Femur (tissue), 1 donor: ENCODE measurements at places on chromosomes 2 and 18.

GRCh38 chr2:199543606-199544172, 86.0 kb upstream of the SATB2 start:
- DNase-seq, result no peak

DNA sequence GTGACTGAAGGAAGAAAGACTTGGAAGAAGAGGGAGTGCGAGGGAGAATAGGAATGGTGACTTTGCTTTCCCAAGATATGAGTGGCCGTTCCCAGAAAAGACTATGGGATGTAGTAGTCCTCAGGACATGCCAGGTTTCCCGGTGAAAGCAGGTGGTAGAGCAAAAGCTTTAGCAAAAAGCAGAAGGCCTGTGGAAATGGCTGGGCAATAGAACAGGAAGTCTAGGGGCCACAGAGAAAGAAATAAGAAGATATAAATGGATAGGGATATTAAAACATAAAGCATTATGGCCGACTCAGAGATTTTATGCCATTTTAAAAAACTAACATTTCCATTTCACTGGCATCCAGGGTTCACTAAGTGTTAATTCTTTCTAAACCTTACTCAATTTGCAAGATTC, 1.2 kb upstream of the SERPINB13 start:
- no peak for DNase-seq

DNA sequence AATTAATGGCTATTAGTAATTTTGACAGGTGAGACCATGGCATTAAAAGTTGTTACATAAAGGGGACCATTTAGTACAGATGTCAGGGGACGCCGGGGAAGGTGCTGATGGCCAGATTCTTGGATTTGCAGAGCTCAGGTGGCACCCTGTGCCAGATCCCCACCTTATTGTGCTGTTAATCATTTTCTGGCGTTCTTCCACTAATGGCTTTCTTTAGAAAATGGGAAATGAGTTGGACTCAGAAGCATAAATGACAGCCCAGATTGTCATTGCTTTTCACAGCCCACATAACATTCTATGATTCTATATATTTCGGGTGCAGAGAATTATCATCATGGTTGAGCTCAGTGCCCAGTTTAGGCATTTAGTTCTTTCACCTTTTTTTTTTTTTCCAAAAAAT, 257.2 kb upstream of the TCF4 start:
- no peak for DNase-seq

- DNase-seq, result no peak
Observed at GRCh38 chr18:72460210-72460680, 83.9 kb downstream of the CBLN2 start.

DNA sequence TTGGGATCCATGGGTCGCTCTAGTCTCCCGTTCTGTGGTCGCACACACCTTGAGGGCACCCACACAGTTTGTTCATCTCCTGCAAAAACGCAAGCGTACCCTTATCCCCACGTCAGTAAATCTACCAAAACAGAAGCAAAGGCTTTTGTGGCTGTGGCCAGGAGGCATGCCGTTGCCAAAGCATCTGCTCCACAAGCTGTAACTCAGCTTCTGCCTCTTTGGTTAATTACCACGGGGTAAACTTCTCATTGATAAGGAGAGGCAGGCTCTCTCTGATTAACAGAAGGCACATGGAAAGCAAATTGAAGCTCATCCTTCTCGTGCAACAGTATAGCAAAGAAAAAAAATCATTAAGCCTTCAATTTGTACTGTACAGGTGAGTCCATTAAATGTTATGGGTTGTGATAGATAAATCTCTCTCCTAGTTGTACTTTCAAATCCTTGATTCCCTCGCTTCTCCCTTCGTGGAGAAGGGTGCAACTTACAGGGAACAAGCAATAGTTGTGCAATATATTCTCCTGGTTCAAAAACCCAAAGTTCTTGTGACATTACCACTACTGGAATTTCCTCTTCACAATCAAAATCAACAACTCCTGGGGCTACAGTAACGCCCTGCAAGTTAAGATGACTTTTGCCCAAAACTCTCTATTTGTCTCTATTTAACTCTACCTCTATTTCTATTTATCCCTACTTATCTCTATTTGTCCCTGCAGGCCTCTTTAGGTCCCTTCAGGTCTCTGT, 10.3 kb downstream of the PECR start:
- DNase-seq, result no peak
